ENCODE measurements at places on chromosomes 4 and X.

DNA sequence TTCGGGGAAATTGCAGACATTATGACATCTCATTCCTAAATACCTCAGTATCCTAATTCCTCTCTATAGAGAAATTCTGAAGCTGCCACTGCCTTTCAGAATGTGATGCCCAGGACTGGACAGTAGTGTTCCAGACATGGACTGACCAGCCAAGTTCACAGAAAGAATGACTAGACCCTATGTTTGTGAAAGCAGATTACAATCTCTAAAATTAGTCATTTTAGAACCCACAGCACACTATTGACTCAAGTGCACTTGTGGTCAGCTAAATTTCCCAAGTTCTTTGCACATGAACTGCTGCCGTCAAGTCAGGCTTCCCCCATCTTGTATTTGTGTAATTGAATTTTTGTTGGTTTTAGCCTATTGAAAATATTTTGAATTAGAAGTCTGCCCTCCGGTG, 81.0 kb upstream of the ESX1 start:
- H3K27me3 ChIP-seq = no peaks in the 10 kb centered on the region
- no peak overlapping the region for H3K27ac ChIP-seq
- DNase-seq = no peak
- no peak overlapping the region for H3K4me3 ChIP-seq

DNA sequence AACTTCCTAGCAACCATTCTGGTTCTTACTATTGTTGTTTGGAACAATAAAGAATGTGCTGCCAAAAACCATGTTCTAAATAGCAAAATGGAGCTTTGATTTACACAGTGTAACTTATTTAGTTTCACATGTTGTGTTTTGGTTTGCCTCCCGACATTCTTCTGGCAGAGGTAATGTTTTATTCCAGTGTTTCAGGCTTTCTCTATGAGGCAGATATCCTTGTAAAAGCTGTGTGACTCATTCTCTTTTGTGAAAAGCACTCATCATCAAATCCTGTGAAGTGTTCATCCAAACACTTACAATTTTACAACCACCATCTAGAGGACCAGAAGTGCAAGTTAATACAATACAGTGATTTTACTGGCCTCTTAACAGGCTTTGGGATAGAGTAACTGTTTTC, 219.0 kb upstream of the GIMD1 start:
- H3K4me1 ChIP-seq = no peaks in the 10 kb centered on the region
- H3K27me3 ChIP-seq = no peaks in the 10 kb centered on the region
- DNase-seq = no peak

DNA sequence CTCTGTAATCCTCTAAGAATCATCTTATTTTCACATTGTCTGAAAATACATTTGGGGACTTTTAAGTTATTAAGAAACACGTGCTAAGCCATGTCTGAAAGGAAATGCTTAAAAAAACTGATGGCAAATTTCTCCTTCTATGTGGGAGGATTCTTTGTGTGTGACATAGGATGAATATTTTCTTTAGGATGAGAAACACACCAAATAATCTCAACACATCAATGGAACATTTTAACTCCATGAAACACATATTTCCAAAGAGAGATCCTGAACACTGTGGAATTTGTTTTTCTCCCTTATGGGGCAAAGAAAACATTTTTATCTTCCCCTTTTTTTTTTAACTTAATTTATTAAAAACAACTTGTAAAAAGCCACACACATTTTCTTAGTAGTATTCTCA, 153.8 kb upstream of the ANKRD50 start:
- no peak for DNase-seq
- no peaks in the 10 kb centered on the region for H3K4me1 ChIP-seq
- H3K27ac ChIP-seq = no peak overlapping the region
- no peaks in the 10 kb centered on the region for H3K27me3 ChIP-seq
- no peaks in the 10 kb centered on the region for H3K36me3 ChIP-seq
- H3K4me3 ChIP-seq = no peak overlapping the region

DNA sequence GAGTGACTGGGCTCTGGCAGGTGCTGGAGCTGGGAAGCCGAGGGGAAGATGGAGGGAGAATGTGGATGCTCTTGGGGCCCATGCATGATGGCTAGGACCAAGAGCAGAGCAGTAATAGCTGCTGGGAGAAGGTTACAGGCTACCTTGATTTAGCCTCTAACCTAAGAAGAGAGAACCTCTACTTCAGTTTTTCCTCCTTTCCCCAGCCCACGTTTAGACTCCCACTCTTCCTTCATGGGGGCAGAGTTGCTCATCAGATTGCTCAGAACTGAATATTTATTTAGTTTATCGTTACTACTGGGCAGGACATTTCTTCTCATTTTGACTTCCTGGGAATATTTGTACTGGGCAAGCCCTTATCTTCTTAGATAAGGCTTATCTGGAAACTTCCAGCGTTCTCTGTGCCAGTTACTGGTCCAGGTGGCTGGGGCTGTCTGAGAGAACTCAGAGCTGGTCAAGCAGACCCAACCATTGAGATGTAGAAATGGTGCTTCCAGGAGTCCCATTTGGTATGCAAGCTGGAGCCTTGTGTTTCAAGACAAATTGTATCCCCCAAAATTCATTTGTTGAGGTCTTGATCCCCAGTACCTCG, 442.9 kb upstream of the BOD1L1 start:
- H3K27ac ChIP-seq = no peak overlapping the region
- no peak for DNase-seq
- peaks cover 4% of the 10 kb centered on the region for H3K4me1 ChIP-seq
- no peak overlapping the region for H3K4me3 ChIP-seq
- H3K36me3 ChIP-seq = peaks cover 8% of the 10 kb centered on the region

GRCh38 chr4:16264798-16265197, 38.5 kb upstream of the TAPT1 start:
- H3K4me1 ChIP-seq = no peaks in the 10 kb centered on the region
- H3K4me3 ChIP-seq = no peak overlapping the region
- DNase-seq = no peak

DNA sequence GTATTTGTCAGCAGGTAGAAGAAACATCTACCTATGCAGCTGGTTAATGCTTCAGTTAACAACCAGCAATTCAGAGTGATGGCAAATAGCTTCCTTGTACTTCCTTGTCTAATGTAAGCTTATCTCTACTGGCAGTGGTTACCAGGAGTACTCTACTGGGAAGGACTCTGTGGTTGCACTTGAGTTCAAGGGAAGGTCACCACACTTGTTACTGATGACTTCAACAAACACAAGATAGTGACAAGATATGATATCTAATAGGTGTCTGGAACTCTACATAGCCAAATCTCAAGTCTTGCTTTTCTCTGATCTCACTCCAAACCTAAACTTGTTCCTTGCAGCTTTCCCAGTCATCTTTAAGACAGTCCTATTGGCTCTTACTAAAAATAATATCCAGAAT, 1644.9 kb upstream of the TENM3 start:
- no peaks in the 10 kb centered on the region for H3K27me3 ChIP-seq
- no peak overlapping the region for H3K27ac ChIP-seq
- no peak for DNase-seq
- H3K4me3 ChIP-seq = no peak overlapping the region

GRCh38 chrX:130075777-130076176, 34.5 kb downstream of the ELF4 start:
- DNase-seq = no peak
- H3K4me1 ChIP-seq = no peaks in the 10 kb centered on the region
- no peaks in the 10 kb centered on the region for H3K36me3 ChIP-seq
- no peaks in the 10 kb centered on the region for H3K27me3 ChIP-seq
- no peak overlapping the region for H3K4me3 ChIP-seq

- DNase-seq = no peak
- H3K27me3 ChIP-seq = no peaks in the 10 kb centered on the region
- H3K27ac ChIP-seq = no peak overlapping the region
- H3K36me3 ChIP-seq = peaks cover 4% of the 10 kb centered on the region
- no peak overlapping the region for H3K4me3 ChIP-seq
Observed at GRCh38 chrX:53724872-53725271, 38.4 kb upstream of the HUWE1 start.

GRCh38 chrX:134732152-134732551, 73.9 kb upstream of the PLAC1 start:
- no peak overlapping the region for H3K27ac ChIP-seq
- H3K4me3 ChIP-seq = no peak overlapping the region
- H3K27me3 ChIP-seq = no peaks in the 10 kb centered on the region

DNA sequence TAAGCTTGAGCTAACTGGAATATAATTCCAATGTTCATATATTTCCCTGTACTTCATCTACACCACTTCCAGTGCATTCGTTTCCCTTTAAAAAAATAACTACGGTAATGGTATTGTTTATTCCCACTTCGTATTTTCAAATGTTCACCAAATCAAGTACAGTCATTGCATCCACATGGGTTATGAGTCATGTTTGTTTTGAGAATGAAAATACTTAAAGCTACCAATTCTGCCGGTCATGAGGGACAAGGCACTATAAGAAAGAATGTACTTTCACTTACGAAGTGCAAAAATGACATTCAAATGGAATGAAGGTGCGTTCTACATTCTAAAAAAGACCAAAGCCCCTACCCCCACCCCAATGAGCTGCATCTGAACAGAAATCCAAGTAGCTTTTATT, 174.4 kb upstream of the FGF13 start:
- H3K36me3 ChIP-seq = peaks cover 20% of the 10 kb centered on the region
- H3K27me3 ChIP-seq = no peaks in the 10 kb centered on the region
- H3K4me1 ChIP-seq = no peaks in the 10 kb centered on the region

- no peak overlapping the region for H3K4me3 ChIP-seq
- H3K27me3 ChIP-seq = peaks cover 5% of the 10 kb centered on the region
- H3K36me3 ChIP-seq = no peaks in the 10 kb centered on the region
- no peak for DNase-seq
- H3K27ac ChIP-seq = no peak overlapping the region
Observed at GRCh38 chr4:148203056-148203898, 238.9 kb downstream of the NR3C2 start.

Measured in neural crest cell (in vitro differentiated cells).